ENCODE measurements at places on chromosomes 7 and 10.

DNA sequence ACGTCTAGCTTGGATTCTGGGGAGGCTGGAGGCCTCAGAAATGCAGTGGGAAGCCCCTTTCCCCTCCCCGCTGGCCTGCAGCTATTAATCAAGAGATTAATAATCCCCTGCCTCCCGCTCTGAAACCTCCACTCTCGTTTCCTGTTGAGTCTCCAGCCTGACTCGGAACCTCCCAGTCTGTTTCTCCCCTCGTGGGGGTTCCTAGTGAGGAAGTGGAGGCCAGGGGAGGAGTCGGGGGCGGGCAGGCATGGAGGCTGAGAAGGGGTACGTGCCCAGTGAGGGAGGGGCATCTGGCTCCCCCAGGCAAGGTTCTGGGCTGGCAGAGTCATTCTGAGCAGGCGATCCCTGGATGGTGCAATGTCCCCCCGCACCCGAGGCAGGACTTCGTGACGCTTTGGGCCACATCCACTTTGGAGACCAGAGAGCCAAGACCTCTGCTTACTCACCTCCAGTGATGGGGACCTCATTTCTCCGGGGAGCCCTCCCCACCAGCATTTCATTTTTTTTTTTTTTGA lies 73.6 kb downstream of the COL26A1 start:
- no peak for DNase-seq

GRCh38 chr7:31476073-31476745 lies 37.7 kb upstream of the ITPRID1 start:
- DNase-seq, result no peak

DNA sequence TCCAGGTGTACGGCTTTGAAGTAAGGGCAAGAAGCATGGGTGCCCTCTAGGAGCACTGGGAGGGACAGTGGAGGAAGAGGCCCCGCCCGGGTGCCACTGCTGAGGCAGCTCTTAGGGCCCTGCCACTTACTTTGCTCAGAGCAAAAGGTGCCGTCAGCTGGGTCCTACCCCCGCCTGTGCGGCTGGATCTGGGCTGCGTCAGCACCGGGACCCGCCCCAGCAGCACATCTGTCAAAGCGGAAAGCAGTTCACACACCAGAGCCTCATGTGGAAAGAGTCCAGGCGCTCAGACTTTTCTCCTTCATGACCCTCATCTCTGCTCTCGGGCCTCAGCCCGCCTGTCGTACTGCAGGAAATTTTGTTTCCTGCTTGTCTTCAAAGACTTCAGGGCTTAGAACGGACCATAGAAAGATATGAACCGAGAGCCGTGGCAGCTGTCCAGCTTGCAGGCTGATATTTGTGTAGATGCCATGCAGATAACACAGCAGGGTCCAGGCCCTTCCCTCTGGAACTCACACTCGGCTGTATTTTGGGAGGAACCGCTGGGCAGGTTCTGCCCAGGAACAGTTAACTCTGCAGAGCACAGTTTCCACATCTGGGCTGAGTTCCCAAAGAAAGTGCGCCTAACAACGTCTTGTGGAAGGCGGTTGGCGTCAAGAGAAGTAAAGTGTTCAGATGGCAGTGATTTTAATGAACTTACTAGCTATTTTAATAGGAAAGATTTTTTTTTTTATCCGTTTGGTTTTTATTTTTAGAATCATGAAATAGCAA lies 44.3 kb upstream of the PRKAR1B start:
- DNase-seq, result peak; percentile 67

DNA sequence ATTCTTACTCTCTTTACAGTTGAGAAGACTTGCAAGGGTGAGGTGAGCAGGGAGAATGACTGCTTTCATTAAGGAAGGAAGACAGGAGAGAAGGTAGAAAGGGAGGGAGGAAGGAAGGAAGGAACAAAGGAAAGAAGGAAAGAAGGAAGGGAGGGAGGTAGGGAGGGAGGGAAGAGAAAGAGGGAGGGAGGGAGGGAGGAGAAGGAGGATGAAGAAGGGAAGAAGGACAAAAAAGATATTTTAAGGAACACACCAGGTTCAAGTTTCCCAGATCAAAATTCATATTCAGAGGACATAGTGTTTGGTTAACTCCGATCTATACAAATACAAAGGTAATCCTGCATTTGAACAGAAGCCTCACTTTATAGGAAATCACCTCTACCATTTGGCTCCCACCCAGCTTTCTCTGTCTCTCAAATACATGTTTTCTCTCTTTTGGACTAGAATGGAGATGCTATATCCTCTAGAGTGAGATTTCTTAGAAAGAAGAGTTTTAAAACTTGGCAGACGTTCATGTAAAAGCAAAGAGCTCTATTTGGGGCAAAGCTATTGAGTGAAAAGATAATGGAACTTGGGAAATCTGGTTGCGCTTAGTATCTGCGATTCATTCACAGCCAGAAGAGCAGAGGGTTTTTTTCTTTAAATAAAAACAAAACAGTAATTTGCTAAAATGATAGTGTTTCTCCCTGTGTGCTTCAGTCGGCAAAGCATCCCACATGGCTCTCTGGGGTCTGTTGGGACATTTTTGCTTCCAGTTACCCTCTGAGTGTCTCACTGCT lies 261.9 kb upstream of the LYZL1 start:
- peak; percentile 38 for DNase-seq

DNA sequence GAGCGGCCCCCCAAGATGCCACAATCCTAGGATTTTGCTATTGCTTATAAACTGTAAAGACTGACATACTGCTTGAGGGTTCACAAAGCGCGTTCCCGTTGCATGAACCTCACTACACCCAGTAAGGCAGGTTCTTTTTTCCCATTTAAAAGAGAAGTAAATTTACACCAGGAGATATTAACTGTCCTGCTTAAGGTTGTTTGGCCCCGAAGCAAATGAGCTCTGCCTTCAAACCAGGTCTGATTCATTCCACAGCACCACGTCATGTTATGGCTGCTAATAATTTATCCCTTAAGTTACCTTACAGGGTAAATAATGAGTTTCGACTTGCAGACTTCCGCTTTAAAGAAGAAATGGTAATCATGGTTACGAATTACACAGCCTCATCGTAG lies 559 bp upstream of the FKBP14 start:
- peak; percentile 44 for DNase-seq

DNA sequence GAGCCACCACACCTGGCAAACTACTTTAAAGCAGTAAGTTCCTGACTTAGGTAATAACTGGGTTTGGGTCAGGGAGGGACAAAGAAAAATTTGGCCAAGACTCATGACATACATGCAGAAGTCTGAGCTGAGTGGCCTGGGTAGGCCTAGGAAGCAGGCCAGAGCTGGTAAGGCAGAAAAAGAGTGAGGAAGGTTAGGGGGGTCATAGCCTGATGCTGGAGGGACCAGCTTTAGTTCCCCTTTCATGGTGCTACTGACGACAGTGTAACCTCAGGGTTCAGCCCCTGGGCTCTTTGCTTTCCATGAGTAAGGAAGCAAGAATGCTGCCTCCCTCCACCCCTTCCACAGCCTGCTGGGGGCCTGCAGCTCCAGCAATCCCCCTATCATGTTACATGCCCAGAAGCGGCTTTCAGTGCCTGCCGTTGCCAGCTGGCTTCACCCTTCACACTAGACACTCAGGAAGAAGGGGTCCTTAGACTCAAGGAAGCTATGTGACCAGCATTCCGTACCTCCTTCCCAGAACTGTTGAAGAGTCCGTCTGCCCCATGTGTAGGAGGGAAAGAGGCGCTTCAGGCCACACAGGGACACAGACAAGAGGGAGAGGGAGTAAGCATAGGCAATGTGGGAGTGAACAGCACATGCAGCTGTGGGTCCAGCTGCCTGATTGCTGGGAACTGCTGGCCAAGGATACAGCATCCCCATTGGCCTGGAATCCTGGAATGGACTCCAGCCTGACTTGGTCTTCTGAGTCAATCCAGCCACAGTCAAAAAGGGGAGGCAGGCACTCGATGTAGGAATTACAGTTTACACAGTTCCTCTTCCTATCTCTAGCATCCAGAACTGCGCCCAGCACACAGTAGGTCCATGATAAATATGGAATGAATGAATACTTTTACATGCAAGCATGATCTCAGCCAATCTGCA lies 4.1 kb upstream of the PLAU start:
- DNase-seq, result peak; percentile 98

DNA sequence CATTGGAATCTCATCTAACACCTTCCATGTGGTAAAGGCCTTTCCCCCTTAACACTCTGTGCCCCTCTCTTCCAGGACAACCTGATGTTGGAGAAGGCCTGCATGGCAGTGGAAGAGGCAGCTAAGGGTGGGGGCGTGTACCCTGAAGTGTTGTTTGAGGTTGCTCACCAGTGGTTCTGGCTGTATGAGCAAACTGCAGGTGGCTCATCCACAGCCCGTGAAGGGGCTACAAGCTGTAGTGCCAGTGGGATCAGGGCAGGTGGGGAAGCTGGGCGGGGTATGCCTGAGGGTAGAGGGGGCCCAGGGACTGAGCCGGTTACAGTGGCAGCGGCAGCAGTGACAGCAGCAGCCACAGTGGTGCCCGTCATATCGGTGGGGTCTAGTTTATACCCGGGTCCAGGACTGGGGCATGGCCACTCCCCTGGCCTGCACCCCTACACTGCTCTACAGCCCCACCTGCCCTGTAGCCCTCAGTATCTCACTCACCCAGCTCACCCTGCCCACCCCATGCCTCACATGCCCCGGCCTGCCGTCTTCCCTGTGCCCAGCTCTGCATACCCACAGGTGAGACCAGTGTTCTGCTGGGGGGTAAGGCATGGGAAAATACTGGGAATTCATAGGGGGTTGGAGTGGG lies 12.4 kb downstream of the NDST2 start:
- DNase-seq, result no peak

DNA sequence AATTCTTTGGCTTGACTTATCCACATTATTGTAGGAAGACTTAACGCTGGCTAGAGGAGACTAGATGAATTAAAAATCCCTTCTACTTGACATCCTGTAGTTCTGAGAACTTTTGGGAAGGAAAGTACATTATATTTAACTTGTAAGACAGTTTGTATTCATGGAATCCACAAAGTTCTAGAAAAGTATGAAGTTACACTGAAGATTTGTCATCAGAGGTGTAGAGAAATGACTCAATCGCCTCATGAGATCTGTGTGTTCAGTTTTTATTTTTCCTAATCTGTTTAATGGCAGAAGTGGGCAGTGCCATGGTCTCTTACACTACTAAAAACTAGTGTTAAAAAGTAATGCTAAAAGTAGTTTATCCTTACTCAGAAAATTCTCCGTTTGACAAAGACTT lies 89.1 kb upstream of the SMIM30 start:
- DNase-seq, result no peak

DNA sequence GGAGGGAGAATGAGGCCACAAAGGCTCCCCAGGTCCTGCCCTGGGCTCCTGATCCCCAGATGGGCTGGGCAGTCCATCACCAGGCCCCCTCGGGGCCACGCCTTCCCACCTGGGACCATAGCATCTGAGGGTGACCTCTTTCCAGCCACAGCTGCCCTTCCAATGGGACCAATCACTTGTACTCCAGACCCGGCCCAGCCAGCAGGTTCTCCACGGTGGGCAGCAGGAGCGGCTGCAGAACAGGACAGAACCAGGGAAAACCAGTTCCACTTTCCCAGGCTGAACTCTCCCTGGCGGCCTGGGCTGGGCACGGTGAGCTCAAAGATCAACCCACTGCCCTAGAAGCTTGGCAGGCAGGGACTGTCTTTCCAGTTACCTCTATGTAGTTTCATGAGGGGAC lies 257.6 kb downstream of the MAD1L1 start:
- no peak for DNase-seq

DNA sequence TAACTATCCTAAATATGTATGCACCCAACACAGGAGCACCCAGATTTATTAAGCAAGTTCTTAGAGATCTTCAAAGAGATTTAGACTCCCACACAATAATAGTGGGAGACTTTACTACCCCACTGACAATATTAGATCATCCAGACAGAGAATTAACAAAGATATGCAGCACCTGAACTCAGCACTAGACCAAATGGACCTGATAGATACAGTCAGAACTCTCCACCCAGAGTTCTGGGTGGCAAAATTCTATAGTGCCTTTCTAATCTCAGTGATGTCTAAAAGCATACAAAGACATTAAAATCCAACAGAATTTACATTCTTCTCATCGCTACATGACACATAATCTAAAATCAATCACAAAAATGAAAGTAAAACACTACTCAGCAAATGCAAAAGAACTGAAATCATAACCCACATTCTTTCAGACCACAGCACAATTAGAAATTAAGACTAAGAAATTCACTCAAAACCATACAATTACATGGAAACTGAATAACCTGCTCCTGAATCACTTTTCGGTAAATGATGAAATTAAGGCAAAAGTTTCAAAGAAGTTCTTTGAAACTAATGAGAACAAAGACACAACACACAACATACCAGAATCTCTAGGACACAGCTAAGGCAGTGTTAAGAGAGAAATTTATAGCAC lies 183.2 kb downstream of the AGMO start:
- DNase-seq, result no peak

GRCh38 chr7:2092279-2092678 lies 140.5 kb downstream of the MAD1L1 start:
- no peak for DNase-seq

DNA sequence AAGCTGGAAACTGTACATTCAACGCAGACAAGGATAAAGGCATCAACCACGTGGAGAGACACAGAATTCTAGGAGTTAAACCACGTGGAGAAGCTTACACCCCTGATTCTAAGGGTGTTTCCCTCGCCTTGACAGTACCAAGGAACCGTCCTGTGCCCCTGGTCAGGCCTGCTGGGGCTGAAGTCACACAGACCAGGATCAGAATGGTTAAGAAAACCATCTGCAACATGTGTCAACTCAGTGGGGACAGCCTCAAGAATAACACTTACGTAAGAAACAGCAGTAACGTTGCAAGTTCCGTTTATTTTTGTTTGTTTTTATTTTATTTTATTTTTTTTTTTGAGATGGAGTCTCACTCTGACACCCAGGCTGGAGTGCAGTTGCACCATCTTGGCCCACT lies 55.6 kb downstream of the CHST15 start:
- DNase-seq, result no peak

Measured in cardiac fibroblast (primary cell).